H1 (cell line): ENCODE measurements at places on chromosomes 16 and 17. TPM values are rescaled to one million over a fixed set of nuclear protein-coding genes. Genes with fewer than 3 reads are reported as not detected.
A peak's percentile ranks its signal among the peaks of the same experiment; 100 is the strongest.

DNA sequence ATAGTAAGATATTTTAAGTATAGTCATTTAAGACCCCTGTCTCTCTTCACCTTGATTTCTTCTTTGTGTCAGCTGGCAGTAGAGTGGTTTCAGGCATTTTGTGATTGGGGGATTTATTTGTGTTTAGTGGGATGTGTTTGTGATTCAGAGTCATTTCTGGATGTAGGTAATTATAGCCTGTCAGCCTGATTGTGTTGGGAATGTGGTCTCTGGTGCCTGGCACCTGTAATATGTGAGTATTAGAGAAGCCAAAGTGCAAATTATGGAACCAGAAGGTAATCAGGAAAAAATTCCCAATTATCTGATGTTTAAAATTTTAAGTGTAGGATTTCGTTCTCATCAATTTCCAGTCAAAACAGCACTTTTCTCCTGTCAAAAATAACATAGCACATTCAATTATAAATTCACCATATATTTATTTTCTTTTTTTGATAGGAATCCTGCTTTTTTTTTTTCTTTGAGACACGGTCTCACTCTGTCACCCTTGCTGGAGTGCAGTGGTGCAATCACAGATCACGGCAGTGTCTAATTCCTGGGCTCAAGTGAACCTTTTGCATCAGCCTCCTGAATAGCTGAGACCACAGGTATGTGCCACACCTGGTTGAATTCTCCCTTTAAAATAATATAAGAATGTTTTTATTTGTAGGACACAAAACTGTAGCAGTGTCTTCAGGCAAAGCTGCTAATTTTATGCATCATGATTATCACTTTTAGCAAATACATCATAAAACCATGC lies 42.7 kb downstream of the ATF7IP2 start:
- no peak for DNase-seq

- DNase-seq: no peak
These were observed 1.6 kb upstream of the DUSP14 start for GRCh38 chr17:37488009-37488604.

- peak; percentile 88 for DNase-seq
These were observed at the start of gene TEX2 for GRCh38 chr17:64263000-64263766. TEX2 (minus strand) TSS chr17:64263260; CDS start chr17:64214217, 49,043 bp downstream.

DNA sequence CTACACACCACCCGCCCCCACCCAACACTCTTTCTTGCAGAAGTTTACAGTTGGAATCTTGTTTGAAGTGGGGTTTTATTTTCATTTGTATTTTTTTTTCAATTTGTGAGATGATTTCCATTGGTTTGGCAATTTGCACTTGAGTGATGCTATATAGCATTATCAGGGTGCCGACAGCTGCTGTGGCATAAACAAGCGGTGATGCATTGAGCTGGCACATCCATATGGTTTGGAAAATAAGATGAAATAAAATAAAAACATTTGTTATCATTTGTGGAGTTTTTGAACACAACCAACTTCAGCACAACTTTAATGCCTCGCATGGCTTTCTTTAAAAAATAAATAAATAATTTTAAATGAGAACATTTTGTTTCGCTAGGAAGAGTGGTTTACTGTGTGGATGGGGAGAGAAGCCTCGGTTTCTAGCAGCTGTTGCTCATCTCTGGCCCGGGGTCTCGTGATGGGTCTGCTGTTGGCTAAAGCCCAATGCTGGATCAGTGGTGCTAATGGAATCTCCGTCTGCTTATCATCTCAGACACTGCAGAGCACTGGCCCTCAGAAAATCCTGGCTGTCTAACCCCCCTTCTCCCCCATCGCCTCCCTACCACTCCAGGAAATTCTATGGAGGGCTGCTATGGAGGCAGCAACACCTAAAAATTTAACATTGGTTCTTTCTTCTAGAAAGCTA lies 192.3 kb upstream of the MAF start:
- no peak for DNase-seq

DNA sequence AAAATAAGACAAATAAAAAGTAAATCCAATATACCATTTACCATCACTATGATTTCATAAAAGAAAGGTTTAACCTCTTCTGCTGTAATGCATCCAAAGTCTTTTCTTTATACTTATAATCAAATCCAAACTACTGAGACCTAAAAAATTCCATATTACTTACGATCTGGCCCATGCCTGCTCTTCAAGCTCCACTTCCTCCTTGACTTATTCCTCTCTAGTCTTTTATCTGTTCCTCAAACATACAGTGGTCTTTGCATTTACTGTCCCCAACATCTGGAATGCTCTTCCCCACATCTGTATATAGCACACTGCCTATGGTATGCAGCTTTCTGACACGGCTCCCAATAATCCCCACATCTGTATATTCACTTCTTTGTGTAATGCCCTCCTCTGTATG lies 33.8 kb downstream of the PCTP start:
- no peak for DNase-seq

NPIPB9 gene
- 0.96 and 2.4 TPM in 2 replicates for total RNA-seq

TAC4 gene
- total RNA-seq: not detected in 2 replicates

DNA sequence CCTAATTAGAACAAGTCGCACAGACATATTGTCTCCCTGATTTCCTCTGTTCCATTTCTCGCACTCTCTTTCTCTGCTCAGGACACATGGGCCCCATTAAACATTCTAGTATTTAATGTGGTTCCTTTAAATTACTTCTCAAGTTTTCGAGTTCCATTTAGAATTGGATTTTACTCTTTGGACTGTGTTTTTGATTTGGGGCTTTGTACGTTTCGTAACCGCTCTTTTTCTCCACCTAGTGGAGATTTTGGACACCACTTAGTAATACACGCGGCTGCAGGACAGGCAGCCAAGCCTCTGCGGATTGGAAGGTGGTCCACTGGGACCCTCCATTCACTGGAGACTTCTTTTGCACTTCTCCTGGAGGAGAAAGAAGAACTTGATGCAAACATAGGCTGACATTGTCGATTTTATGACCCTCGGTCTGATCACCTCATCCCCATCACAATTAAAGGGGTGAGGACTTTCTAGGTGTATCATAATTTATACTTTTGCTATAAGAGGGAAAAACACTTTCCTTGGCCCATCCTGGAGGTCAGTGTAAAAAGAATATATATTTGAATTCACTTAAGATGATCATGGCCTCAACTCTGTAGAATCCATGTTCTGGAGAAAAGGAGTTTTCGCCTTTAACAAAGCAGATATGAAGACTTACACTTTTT lies 85.7 kb downstream of the NOG start:
- DNase-seq: no peak

DECR2 gene
- total RNA-seq: 28.2 and 30.6 TPM in 2 replicates

DNA sequence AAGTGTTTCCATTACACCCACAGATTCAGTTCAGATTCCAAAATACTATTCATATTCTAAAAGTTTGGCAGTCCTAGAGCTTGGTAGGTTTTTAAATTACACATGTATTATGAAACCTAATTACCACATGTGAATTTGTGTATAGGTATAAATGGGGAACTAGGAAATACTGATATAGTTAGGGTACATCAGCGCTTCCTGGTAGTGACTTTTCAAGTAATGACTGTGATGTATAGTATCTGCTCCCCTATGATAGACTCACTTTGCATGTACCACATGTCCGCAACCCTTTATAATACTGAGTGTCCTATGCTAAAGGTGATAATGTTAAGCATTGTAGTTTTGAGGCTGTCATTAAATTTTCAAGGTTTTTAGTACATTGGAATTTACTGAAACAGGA lies 22.9 kb downstream of the CDK12 start:
- no peak for DNase-seq

GRCh38 chr16:23217646-23218045 lies 35.1 kb downstream of the SCNN1G start:
- DNase-seq: no peak

GRCh38 chr17:29723278-29724047 lies 100.8 kb upstream of the CORO6 start:
- DNase-seq: no peak

- DNase-seq: no peak
These were observed 72.3 kb downstream of the CDK5R1 start for GRCh38 chr17:32558997-32559650.

GRCh38 chr17:17034496-17035075 lies 7.7 kb upstream of the MPRIP start:
- DNase-seq: no peak

- DNase-seq: no peak
These were observed 99.8 kb downstream of the CPPED1 start for GRCh38 chr16:12703935-12704334.

- DNase-seq: no peak
These were observed 72.1 kb downstream of the AMFR start for GRCh38 chr16:56353054-56353921.

DNA sequence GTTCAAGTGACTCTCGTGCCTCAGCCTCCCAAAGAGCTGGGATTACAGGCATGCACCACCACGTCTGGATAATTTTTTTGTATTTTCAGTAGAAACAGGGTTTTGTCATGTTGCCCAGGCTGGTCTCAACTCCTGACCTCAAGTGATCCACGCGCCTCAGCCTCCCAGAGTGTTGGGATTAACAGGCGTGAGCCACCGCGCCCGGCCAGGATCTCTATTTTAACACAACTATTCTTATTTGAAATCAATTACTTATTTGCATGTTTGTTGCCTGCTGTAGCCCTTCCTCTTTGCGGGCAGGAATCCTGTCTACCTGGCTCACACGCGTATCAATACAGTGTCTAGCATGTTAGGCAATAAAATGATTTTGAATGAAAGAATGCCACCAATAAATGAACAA lies 818 bp upstream of the CNEP1R1 start:
- DNase-seq: no peak

- DNase-seq: no peak
These were observed 61.4 kb upstream of the TMC5 start for GRCh38 chr16:19356024-19356952.

CPNE2 gene
- 10.6 and 11.6 TPM in 2 replicates for total RNA-seq
